Erythroblast (primary cell): ENCODE measurements at places on chromosomes 4 and X.

- DNase-seq = no peak
Observed at GRCh38 chr4:807792-808191, 18.1 kb downstream of the CPLX1 start.

GRCh38 chr4:40412866-40413795 is 78.0 kb downstream of the CHRNA9 start:
- DNase-seq = no peak

GRCh38 chrX:54447461-54447860 is 7.3 kb downstream of the TSR2 start:
- no peak for DNase-seq

DNA sequence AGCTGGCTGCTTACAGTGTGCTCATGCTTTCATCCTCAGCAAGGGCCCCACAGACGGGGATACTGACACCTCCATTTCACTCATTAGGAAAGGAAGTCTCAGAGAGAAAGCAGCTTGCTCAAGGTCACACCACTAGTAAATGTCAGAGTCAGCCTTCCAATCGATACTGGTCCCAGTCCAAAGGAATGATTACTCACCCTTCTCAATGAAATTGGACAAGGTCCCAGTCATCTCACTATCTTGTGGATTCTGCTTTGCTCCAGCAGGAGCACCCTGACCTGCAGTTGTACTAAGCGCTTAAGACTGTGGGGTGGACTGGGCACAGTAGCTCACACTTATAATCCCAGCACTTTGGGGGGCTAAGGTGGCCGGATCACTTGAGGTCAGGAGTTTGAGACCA is 132.2 kb upstream of the SLC34A2 start:
- no peak for DNase-seq
